Activated T-helper 1 cell treated with Interleukin-2 at 50 U/mL for 16 hours (primary cell): ENCODE measurements at places on chromosomes 4 and X.

- no peak for DNase-seq
These were observed 78.2 kb upstream of the TLL1 start for GRCh38 chr4:165794834-165795233.

GRCh38 chrX:50704360-50704759 is 109.6 kb downstream of the SHROOM4 start:
- no peak for DNase-seq

DNA sequence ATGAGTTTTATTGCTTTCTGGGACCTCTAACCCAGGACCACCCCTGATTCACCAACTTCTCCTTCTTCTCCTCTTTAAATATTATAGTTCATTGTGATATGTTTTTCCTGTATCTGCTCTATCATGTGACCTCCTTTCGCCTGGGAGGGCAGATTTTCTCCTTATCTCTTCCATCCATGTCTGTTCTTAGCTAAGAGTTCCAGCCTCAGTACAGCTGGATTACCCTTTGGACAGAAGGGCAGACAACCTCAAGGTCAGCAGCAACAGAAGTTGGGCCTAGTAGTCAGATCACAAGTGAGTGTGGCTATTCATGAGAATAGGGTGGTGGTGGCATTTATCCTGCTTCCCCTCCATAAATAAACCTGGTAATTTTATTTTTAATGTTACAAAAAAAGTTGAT is 5.7 kb upstream of the XK start:
- no peak for DNase-seq

DNA sequence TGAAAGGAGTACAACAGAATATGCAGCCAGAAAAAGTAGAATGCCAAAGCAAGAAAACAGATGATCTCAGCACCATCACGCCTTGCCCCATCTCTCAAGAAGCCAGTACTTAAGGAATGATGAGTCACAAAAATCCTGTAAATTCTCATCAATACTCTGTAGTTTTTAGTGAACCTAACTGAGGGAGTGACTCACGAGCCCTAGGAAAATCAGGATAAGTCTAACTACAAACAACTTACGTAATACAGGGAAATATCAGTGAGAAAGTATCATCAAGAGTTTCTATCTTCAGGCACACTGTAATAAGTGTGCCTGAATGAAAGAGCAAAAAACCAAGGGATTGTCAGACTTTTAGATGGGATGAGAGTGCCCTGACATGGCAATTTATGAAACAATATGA is 644.4 kb downstream of the STPG2 start:
- DNase-seq = no peak

GRCh38 chr4:159823743-159824142 is 720.9 kb downstream of the RAPGEF2 start:
- DNase-seq = no peak

GRCh38 chrX:46630141-46630540 is 56.6 kb downstream of the CHST7 start:
- DNase-seq = no peak

DNA sequence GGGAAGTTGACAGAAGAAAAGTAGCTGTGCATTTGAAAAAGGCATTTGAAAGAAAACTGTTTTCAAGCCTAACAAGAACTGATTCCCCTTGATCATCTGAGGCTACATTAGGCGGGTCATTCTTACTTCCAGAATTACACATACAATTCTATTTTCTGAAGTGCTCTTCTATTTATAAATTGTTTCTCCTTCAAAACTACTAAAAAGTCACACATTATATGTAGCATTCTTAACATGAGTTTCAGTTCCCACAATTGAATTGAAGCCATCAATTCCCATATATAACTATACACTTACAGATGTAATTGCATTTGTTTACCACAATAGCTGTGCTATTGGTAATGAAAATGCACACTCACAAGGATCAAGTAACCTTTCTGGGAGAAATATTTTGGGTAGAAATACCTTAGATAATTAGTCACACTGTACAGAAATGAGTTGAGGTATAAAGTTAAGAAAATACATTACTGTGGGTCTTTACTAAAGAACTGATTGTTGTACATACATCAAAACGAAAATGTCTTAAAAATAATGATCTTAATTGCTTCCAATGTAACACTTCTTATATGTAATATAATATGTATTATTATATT is 1688.0 kb upstream of the AGA start:
- DNase-seq = no peak

- no peak for DNase-seq
These were observed 74.7 kb upstream of the INTU start for GRCh38 chr4:127558088-127558487.

DNA sequence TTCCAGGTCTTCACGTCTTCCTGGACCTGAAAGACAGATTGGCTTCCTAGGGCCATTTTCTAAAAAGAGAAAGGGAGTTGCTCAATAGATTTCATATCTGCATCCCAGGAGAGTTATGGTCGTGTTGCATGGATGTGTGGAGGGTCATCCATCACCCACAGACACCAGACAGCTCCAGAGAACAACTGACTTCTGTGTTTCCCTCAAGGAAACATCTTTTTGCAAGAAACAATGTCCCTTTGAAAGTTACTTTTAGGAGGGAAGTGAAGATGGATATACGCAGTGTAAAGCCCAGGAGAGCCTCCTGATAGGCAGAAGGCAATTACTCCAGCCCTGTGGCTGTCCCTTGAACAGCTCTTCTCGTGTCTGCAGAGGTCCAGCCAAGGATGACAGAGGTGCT is 108.3 kb downstream of the CLNK start:
- DNase-seq = no peak

DNA sequence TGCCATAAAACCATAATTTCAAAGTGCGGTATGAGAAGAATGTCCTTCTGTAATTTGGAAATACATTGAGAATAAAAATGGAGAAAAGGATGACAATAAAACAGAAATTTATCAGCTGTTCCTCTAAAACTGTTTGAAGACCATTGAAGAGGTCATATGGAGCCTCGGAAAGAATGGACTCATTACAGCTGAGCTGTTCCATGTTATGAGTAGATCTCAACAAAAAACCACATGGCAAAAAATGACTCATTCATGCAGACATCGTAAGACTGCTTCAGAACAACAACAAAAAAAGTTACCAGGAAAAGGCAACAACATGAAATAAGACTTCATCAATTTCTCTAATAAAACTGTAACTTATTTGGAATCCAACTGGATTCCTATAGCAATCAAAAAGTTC is 39.7 kb downstream of the AKAP4 start:
- DNase-seq = no peak

- no peak for DNase-seq
These were observed 32.7 kb downstream of the ELF2 start for GRCh38 chr4:139144161-139144859.

- no peak for DNase-seq
These were observed 155.6 kb upstream of the PITX2 start for GRCh38 chr4:110778521-110778920.

DNA sequence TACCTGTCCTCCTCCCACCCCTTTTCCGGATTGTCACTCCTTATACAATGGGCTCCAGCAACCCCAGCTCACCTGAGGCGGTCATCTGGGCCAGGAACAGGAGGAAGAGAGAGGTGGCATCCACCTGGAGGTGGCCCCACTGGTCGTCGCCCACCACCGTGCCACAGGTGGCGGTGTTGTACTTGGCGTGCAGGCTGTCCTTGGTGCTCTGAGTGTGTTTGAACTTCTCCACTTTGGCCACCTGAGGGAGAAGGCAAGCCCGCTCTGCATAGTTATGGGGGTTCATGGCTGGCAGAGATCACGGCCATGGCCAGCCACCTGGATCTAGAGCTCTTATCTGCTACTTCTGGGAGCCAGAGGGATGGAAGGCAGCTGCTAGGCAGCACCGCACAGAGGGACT is 32.9 kb downstream of the PHKA2 start:
- no peak for DNase-seq

DNA sequence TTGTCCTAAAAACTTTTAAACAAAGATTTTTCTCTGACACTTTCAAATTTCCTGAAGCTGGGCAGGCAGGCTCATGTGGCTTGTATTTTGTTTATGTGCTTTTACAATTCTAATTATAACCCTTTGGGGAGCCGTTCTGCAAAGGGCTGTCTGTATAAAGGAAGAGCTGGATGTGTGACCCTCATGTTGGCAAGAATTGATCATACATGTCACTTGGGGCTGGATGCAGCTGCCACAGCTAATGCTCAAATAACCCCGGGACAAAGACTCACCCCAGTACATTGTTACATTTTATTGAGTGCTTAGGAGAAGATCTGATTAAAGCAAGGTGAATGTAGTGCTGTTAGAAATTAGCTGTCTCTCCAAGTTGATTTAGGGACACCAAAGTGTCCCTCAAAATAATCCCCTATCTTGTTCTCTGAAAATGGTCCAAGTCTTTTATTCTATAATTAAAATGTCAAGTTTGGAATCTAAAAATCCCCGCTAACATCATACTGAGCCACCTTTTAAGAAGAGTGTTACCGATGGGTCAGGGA is 13.0 kb upstream of the DAPP1 start:
- DNase-seq = no peak

DNA sequence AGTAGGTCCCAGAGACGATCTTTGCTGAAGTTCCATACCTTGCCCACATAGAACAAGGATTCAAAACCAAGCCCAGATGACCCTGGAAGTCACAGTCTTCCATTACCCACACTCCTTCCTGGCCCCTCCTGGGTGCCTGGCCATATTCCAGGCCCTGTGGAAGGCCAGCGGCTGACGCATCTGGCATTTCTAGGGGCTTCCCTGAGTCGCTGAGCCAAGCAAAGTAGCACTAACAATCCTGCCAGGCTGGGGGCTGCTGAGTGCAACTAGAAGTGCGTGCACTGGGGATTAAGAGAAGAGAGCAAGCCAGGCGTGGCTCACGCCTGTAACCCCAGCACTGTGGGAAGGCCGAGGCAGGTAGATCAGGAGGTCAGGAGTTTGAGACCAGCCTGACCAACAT is 175.2 kb upstream of the CPEB2 start:
- no peak for DNase-seq

GRCh38 chr4:145061318-145061920 is 36.6 kb downstream of the ANAPC10 start:
- no peak for DNase-seq

DNA sequence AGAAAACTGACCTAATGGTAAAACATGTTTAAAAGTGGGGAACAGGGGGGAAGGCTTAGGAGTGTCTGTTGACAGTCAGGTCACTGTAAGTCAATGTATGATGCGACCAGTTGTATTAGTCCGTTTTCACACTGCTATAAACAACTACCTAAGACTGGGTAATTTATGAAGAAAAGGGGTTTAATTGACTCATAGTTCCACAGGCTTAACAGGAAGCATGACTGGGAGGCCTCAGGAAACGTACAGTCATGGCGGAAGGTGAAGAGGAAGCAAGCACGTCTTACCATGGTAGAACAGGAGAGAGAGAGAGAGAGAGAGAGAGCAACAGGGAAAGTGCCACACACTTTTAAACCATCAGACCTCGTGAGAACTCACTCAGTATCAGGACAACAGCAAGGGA is 13.0 kb upstream of the PLAC1 start:
- DNase-seq = no peak

DNA sequence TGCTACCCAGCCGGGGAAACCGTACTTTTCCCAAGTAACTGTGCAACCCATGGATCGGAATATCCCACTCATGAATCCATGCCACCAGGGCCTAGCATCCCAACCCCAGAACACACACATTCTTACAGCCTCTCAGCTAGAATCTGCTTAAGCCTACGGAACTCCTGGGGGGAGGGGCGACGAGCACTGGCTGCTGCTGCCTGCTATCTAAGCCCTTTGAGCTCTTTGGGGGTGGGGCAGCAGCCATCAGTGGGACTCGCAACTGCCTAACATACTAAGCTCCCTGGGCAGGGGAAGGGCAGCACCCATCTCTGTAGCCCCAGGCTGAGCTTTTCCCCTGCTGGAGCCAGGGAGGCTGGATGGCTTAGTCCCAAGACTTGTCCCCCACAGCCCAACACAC is 28.6 kb downstream of the NUDT10 start:
- DNase-seq = no peak

DNA sequence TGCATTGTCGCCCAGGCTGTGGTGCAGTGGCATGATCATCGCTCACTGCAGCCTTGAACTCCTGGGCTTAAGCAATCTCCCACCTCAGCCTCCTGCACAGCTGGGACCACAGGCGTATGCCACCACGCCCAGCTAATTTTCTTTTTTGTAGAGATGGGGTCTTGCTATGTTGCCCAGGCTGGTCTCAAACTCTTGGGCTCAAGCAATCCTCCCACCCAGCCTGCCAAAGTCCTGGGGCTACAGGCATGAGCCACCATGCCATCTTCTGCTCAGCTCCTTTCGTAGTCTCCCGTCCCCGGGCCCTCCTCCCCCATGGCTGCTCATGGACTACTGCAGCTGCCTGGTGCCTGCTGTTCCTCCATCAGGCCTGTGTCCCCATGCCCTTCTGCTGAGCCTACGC is 58.1 kb downstream of the TAPT1 start:
- no peak for DNase-seq

DNA sequence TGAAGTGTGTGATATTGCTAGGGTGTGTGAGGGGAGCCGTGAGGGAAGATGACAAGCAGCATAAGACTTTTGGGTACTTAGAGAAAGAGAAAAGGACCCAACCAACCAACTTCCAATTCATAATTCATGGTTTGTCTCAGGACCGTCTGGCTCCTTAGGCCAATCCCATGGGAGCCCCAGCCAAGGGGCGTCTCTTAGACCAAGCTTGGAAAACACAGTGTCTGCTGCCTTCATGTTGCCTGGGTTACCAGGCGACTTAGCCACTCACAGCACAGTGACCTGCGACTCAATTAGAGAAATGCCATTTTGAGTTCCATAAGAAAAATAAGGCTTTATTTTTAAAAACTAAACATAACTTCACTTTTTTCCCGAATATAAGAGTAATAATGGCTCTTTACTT is 32.7 kb downstream of the BST1 start:
- DNase-seq = no peak

- no peak for DNase-seq
These were observed 674.1 kb downstream of the RAPGEF2 start for GRCh38 chr4:159776961-159777360.

DNA sequence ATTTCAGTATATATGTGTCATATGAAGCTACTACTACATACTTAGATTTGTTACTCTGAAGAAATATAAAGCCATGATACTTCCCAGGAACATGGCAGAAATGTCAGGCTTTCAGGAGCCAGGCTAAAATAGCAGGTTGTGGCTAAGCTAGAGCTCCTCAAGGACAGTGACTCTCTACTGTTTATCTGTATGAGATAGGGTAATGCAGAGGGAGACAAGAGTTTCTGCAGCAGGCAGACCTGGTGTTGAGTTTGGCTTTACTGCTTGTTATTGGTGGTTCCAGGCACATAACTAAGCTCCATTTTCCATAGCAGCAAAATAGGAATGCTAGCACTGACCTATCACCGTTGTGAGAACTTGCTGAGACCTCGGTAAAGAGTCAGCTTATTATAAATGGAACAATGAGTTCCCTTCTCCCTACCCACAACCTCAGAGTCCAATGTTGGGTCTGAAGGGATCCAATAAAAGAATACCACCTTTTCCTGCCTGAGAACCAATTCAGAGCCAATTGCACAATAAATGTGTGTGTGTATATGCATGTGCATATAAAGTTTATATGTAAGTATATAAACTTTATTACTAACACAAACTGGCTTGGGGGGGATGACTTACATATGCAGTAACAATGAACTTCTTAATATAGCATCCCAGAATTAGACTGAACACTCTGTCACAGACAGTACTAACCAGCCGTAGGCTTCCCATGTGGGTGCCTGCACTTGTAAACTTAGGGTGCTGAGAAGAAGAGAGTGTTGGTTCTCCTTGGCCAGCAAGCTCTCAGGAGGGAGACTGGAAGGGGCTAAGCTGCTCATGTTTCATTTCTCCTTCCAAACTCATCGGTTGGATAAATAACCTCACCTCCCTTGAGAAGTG is 51.9 kb upstream of the PAQR3 start:
- no peak for DNase-seq

- DNase-seq = no peak
These were observed 47.0 kb upstream of the SCOC start for GRCh38 chr4:140326395-140326993.
